GM20000 (cell line): ENCODE measurements at places on chromosomes 16 and 17.

- no peak for DNase-seq
These were observed 4.4 kb upstream of the HEATR3 start for GRCh38 chr16:50061326-50061725.

DNA sequence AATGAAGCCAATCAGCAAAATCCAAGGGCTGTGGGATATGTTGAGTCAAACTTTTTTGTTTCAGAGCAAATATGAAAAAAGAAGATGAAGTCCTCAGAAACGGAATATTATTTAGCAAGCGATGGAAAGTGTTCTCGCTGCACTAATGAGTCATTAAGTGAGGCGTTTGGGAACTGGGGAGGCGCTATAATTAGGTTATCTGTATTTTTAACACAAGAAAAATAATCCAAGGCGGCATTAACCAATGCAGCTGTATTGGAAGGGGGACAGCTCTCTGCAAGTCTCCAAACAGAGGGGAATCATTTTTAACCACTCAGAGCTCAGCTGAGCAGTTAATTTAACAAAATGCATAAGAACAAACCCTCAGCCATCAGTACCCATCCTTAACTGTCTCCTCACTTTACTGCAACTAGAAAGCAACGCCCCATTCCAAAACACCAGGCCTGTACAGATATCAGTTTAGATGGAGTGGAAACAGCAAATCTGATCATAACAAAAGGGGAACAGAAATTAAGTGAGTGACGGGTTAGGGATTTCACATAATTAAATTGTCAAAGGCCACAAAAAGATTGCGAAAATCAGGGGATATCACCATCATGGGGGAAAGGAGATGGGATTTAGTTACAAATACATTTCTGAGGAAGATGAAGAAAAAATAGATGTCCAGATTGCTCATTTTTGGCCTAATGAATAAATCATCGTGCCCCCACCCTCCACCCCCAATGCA lies 211.0 kb upstream of the TOX3 start:
- no peak for DNase-seq

GRCh38 chr16:72989579-72990551 lies 58.1 kb downstream of the ZFHX3 start:
- DNase-seq = no peak

GRCh38 chr16:30040221-30040620 lies 9.2 kb upstream of the TLCD3B start:
- DNase-seq = no peak

DNA sequence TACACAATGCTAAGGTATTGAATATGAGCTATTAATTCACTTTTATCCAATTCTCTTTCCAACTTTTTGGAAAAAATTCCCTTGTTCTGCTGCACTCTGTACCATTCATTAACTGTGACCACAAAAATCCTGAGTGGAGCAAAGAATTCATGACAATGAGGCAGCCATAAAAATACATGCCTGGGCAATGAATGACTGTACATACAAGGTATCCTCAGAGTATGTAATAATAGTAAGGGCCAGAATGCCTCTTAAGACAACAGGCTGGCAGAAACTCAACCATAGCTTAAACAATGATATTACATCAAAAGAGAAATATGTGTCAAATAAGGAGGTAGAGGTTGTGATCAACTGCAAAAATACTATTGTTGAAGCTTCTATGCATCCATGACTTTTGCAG lies 74.7 kb upstream of the CA10 start:
- DNase-seq = no peak

DNA sequence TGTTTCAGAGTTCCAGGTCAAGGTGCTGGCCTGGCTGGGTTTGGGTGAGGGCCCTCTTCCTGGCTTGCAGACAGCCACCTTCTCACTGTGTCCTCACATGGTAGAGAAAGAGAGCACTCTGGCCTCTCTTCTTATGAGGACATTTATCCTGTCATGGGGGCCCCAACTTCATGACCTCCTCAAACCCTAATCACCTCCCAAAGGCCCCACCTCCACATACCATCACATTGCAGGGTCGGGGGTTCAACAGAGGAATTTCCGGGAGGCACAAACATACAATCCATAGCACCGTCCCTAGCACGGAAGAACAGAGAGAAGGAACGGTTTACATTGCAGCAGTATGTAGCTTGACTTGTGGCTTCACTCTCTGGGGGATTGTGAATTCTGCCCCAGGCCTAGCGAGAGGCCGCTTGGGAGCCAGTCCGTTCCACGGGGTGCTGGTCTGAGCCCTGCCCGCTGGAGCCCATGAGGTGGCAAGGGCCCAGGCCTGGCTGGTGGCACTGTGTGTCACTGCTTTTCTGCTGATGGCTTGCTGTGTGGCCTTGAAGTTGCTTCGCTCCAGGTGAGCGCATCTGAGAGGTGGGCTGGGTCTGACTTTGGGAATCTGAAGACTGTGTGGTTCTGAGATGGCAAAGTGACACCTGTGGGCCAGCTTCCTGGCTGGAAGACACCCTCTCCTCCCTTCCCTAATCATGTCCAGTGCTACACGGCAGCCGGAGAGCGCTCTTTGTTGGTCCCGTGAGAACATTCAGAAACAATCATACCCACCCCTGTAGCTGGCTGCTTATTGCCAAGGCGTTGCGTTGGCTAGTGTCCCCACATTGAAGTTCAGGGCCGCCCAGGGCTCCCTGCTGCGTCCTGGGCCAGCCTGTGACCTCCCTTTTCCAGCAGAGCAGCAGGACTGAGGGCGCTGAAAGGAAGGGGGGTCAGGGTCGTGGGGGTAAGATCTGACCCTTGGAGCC lies 98.3 kb downstream of the CMIP start:
- DNase-seq = no peak

GRCh38 chr17:79803997-79804855 lies 7.3 kb upstream of the CBX8 start:
- DNase-seq = peak; percentile 83

- DNase-seq = no peak
These were observed 73.9 kb downstream of the RPGRIP1L start for GRCh38 chr16:53629607-53630312.

GRCh38 chr17:51391982-51392654 lies 131.8 kb downstream of the UTP18 start:
- no peak for DNase-seq

DNA sequence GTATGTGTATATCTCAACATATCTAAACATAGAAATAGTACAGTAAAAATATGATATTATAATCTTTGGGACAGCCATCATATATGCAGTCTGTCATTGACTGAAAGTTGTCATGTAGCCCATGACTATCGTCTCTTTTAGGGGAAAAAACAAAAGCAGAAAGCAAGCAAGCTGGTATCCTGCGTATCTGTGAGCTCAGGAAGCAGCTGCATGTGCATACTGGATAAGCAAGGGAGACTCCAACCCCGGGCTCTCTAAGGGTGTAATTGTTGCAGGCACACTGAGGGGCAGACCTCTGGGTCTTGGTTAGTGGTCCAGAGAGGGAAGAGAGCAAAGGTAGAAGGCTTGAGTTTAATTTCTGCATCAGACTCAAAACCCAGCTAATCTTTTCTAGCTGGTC lies 581.1 kb downstream of the MAF start:
- DNase-seq = no peak

- DNase-seq = no peak
These were observed 38.2 kb upstream of the ARL6IP1 start for GRCh38 chr16:18839555-18839954.
